ENCODE measurements at places on chromosomes 4 and X.
A peak's percentile ranks its signal among the peaks of the same experiment; 100 is the strongest.

DNA sequence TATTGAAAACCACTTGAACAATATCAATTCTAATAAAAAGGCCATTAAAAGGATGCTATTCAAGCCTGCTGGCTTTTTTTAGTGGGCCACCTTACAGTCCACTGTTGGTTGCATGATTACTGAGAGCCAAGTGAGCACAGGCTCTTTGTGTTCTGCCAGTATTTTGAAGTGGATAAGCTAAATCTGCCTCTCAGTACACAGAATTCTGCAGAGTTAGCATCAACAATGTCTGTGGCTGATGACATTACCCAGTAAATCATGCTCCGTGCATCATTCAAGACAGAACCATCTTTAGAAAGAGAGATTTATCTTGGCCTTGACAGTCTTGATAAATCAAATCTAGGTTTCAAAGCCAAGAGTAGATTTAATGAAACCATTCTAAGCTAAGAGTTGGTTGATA lies 119.0 kb upstream of the GNPDA2 start:
- DNase-seq, result no peak

- no peak for DNase-seq
These were observed 40.4 kb upstream of the MAGEB10 start for GRCh38 chrX:27767387-27767786.

DNA sequence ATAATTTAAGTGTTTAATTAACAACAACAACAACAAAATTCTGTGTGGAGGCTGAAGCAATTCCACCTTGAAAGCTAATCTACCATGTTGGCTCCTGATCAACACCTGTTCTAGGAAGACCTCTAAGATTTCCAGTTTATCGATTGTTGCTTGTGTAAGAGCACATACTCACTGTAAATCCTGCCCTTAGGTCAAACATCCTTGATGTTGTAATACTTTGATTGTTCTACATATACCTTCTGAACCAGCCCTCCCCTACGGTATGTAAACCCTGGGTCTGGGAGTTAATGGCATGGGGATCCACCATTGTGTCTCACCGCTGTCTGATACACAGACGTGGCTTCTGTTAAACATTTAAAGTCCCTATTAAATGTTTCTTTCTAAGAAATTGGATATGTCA lies 73.2 kb downstream of the RASL11B start:
- DNase-seq, result no peak

DNA sequence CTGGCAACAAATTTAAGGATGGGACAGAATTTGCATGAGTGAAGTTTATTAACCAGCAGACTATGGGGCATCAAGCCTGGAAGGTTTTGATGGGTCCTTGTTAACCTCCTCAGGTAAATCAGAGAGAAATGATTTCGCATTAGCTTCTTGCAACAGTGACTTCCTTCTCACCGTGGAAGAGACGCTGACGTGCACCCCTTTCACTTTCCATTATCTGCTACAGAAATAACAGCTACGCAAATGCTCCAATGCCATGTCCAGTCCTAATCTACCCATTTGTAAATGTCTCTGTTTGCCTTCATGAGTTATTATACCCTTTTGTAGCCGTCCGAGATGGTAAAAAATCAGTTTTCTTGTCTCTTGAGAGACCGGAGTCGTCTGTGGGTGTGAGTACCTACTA lies 100.3 kb downstream of the SLC34A2 start:
- DNase-seq, result no peak

DNA sequence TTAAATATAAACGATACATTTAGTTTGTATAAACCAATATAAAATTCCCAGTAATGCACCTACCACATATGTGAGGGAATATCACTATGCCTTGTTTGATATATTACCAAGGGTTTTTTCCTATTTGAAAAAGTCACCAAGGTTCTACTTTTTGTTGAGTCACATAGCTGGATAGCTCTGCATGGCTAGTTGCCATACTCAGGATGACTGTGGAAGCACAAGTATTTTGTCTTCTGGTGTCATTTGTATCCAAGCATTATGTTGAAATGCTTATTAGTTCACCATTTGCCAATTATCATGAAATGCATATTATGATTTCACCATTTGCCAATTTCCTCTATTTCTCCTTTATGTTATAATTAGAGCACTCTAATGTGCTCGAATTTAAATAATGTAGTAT lies 162.7 kb upstream of the TTC29 start:
- DNase-seq, result no peak

GRCh38 chrX:23782455-23782854 lies 518 bp upstream of the SAT1 start:
- no peak for DNase-seq

DNA sequence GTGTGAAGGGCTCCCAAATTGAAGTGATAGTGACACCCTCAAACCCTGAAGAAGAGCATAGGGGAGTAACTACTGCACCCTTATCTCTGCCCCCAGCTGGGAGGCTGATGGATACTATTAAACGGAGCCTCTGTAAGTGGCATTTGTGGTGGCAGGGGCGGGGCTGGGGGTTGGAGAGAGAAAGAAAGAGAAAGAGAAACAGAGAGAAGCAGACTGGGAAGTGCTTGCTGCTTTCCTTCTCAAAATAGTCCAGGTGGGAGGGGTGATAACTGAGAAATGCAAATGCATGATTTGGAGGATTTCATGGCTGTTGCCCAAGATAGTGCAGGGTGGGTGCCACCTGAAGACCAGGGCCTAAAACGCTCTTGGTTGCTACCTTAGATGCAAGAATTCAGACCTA lies 253.5 kb upstream of the GATB start:
- no peak for DNase-seq

- no peak for DNase-seq
These were observed 3.7 kb upstream of the NR3C2 start for GRCh38 chr4:148445860-148446330.

DNA sequence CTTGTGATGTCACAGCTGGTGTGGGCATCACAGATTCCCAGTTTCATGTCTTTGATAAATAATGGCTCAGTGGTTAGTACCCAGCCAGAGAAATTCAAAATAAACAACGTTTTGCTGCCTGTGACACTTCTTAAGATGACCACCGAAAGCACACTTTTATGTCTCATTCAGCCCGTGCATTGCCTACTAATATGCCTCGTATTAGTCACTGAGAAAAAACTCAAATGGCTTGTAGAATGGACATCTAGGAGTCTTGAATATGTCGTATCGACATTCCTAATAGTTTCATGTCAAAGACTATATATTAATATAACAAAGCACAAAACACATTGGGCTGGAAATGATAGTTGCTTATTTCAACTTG lies 103.9 kb upstream of the FAT1 start:
- no peak for DNase-seq

DNA sequence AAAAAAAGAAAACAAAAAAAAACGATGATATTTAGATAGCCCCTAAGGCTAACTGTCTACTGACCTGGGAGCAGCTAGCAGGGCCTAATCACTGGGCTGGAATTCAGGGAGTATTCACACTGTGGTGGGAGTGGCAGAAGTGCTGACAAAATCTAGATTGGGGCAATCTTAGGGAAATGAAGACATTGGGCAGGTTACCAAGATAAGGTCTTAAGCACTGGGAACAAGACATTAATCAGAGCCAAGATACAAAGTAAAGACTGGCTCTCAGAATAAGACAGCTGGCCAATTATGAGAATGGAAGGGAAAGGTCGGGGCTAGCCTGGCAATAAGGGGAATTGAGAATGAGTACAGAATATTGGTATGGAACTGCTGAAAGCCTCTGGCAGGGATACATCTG lies 100.2 kb upstream of the GRIA3 start:
- no peak for DNase-seq

GRCh38 chr4:86338521-86338920 lies 21.3 kb downstream of the MAPK10 start:
- no peak for DNase-seq

- DNase-seq, result peak; percentile 1
These were observed 1.5 kb upstream of the NR3C2 start for GRCh38 chr4:148443512-148444295.

- DNase-seq, result no peak
These were observed 2.3 kb downstream of the FHDC1 start for GRCh38 chr4:152938237-152938947.

DNA sequence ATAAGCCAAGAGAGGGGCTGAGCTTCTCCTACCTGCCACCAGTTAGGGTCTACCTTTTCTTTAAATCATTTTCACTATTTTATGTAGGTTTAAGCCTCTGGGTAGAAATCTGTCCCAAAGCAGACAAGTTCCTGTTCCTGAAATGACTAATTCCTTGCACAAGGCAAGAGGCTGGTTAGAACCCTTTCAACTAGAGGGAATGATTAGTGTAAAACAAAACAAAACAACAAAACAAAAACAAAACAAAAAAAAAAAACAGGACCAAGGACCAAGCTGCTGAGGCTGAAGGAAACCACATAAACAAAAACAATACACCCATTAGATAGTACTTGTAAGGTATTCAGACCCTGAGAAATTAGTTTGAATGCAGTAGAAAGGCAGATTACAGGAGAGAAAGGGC lies 62.7 kb downstream of the MAML3 start:
- DNase-seq, result no peak

- DNase-seq, result no peak
These were observed 240.4 kb upstream of the PGRMC2 start for GRCh38 chr4:128527946-128528576.

GRCh38 chr4:15587649-15588048 lies 67.5 kb downstream of the FBXL5 start:
- DNase-seq, result no peak

DNA sequence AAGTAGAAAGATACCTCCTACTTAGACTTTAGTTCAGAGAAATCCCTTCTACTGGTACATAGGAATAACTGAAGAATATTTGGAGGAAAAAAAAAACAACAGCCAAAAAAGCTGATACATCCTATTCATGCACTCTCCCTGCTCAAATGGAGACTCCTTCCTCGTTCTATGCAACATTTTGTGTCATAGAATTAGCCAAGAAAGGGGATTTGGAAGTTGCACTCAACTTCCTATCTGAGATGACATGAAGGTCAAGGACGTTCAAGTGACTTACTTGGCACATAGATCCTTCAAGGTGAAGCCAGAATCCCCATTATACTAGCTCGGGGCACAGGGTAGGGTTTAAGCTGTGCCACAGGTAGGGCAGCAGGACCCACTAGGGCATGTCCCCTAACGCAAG lies 56.2 kb upstream of the S100G start:
- no peak for DNase-seq
